Activated CD8-positive, alpha-beta memory T cell treated with anti-CD3 and anti-CD28 coated beads for 48 hours (primary cell): ENCODE measurements at places on chromosomes 7 and 10.

DNA sequence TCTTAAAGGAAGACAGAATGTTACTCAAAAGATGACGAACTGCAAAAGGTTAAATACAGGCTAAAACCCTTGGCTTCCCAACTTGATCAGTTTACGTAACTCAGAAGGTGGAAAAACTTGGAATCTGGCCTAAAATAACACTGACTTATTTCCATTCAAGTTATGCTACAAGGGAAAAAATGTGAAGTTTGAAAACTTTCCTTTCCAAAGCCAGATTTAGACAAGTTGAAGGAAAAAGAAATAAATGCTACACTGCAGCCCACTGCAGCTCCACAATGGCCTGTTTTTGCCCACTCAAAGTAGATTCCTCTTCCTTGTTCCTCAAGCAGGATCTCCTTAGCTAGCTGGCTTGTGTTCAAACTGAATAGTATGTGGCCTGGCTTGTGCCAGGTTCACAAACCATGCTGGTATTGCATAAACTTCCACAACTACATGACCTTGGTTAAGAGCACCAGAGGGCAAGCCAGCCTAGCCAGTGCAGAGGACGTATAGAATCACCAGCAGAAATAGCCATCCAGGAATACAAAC is 166.2 kb downstream of the CPEB3 start:
- no peak for DNase-seq

GRCh38 chr10:118912961-118913600 is 116.4 kb upstream of the NANOS1 start:
- DNase-seq = no peak

GRCh38 chr10:95413588-95413987 is 122.8 kb upstream of the PDLIM1 start:
- no peak for DNase-seq

DNA sequence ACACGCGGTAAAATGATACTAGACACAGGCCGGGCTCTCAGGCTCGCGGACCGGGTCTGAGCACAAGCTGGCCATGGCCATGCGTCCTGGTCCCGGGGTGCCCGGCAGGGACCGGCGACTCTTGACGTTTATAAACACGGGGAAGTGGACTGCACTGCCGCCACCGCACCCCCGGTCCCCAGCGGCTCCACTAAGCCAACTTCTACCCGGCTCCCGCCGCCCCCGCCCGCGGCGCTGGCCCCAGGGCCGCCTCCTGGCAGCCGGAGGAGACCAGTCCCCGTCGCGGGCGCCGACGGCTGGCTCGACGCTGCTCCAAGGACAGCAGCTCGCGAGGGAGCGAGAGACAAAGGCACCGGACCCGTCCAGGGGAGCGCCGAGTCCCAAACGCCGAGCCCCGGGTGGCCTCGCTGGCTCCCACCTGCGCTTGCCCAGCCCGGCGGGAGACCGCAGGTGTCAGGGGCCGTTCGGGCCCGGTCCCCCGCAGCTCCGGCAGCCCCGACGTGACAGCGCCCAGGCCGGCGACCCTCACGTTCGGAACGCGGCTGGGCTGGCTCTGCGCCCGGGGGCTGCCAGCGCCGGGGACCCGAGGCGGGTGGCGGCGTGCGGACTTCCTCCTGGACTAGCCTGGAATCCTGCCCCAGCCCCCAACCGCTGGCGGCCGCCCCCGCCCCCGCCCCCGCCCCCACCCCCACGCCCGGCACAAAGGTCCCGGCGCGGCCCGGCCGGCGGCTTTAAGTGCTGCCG is 517 bp downstream of the ITGB1 start:
- DNase-seq = peak; percentile 15

DNA sequence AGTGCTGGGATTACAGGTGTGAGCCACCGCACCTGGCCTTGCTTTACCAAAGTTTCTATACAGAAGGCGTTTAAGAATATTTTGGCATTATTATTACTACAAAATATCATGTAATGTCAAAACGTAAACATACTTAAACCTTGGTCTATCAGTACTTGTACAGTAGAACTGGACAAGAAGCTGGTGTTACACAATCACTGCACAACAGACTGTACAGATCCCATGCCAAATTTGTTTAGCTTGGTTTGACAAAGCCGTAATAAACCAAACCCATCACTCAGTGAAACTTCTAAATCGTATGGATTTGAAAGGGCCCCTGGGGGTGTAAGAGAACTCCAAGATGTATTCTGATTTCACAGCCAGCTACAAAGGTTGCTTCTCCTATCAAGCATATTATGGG is 51.8 kb upstream of the RHEB start:
- DNase-seq = no peak

DNA sequence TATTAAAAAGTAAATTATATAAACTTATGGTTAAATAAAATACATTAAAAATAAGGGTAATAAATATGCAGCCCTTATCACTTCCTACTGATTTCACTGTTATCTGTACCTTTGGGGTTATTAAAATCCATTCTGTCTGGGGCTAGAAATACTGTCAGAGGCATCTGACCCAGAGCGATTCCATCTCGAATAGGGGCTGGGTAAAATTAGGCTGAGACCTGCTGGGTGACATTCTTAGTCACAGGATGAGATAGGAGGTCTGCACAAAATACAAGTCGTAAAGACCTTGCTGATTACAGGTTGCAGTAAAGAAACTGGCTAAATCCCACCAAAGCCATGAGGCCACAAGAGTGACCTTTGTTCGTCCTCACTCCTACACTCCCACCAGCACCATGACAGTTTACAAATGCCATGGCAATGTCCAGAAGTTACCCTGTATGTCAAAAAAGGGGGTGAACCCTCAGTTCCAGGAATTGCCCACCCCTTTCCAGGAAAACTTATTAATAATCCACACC is 77.6 kb downstream of the COBL start:
- DNase-seq = no peak

DNA sequence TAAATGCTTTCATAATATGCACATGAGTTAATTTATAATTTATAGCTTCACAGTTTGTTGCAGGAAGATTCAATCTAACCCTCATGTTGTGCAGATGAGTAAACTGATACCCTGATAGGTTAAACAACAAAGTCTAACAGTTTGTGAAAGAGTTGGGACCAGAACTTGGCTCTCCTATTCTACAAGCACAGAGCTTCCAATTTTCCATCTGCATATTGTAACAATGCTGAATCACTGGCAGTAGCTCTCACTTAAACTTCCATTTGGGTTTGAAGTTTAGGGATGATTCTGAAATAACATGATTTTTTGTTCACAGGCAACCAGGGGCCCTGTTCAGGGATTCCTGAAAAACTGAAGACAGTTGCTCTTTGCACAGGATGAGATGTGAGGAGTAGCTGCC is 179.3 kb downstream of the XPNPEP1 start:
- DNase-seq = no peak

GRCh38 chr7:139441961-139442360 is 41.5 kb downstream of the KLRG2 start:
- DNase-seq = no peak

DNA sequence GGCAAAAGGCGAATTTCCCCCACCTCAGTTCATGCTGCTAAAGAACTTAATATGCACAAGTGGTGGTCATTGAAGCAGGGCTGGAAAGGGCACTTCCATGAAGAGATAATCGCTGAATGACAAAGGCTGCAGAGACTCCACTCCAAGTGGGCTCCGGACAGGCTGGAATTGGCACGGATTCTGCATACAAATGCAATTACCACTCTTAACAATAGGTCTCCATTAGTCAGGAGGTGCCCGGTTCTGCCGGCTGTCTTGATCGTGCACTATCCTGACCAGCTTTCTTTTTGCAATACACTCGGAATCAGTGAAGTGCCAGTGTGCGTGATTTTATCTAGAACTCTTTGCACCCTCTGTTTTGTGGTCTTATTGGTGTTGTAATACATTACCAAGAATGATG is 49.7 kb downstream of the INSYN2A start:
- DNase-seq = no peak

DNA sequence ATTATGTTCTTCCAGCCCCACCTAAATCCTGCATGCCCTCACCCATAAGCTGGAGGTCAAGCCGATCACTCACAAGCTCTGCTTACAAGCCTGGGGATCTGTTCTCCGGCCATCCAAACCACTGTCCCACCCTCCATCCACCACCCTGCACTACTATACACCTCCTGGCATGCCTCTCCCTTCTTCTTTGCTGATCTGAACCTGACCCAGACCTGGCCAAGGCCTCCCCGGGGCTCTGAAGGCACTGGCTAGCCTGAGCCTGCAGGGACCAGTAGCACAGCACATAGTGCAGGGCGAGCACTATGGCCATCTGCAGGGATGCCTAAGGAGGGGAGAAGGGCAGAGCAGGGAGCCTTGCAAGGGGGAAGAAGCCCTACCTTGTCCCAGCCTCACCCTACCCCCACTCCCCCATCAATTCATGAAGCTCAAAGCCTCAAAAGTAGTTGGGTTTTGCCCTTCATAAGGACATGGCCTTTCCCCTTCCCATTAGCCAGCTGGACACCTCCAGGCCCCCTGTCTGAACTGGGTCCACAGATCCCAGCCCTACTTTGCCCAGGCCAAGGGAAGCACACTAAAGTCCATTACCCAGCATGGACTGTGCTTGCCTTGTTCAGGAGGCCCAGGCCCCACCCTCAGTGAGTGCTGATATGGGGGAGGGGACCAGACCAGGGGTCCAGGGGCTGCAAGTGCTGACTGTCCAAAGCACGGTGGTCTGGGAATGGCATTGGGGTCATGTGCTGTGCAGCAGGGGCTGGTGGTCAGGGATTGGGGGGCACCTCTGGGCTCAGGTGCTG is 29.6 kb downstream of the CHAT start:
- DNase-seq = no peak

- no peak for DNase-seq
Observed at GRCh38 chr7:135481598-135481979, 28.3 kb downstream of the CNOT4 start.
